T-helper 1 cell (primary cell): ENCODE measurements at places on chromosomes 7 and 10.

DNA sequence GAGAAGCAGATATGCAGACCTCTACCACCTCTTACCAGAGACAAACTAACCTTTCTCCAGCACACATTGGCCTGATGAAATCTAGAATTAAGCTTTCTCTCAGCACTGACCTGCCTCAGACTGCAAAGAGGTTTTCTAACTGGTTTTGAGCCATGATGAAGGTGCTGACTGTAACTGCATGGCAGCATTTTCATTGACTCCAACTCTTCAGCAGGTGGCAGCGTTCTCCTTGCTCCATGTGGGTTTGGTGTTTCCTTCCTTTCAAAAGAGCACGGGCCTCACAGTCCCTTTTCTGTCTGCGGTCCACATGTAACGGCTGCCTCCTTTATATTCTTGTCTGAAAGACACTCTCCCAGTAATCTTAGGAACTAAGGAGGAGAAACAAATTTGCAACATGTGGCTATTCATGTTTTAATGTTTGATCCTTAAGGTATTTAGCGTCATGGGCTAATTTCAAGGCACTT, 12.6 kb downstream of the KLLN start:
- DNase-seq: no peak

GRCh38 chr7:153567426-153567825, 484.8 kb upstream of the DPP6 start:
- no peak for DNase-seq

DNA sequence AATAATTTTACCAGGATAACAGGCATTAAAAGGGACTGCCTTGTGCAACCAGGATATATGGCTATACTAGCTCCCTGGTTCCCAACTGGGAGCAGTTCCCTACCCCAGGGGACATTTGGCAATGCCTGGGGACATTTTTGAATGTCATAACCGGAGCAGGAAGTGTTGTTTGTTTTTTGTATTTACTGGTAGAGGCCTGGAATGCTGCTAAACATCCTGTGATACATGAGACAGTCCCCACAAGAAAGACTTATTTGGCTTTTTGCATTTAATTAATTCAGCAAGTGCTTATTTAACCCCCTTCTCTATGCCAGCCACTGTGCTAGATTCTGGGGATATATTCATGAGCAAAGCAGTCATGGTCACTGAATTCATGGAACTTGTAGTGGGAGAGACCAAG, 181.2 kb downstream of the BBS9 start:
- DNase-seq: no peak

DNA sequence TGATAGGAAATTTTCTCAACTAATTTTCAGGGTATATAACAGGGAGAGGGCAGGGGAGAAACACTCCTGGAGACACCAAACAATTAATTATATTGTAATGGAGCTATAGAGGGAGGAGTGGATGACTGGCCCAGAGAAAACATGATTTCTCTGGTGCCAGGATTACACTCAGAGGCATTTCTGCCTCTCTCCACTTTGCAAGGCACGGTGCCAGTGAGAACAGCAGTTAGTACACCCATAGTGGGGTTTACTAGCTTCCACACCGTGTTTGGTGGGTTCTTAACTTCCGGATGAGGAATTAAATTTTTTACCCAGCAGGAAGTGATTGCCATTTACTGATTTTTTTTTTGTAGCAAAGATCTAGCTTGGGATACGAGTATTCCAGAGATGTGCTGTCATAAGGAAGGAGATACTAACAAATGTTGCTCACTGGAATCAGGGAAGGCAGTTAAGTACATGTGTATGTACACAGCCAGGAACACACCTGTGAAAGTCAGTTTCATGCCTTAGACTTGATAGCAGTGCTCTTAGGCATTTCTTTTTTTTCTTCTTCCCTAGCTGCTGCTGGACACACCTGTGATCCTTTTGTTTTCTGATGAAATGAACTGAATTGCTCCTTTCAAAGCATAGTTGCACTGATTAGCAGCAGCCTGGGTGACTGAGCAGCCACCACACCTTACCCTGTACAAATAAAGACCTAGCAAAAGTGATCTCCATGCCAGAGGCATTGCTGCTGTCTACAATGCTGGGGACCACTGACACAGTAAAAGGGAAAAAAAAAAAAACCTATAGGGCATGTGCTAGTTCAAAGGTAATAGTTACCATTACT, 58.1 kb downstream of the POLL start:
- DNase-seq: no peak

DNA sequence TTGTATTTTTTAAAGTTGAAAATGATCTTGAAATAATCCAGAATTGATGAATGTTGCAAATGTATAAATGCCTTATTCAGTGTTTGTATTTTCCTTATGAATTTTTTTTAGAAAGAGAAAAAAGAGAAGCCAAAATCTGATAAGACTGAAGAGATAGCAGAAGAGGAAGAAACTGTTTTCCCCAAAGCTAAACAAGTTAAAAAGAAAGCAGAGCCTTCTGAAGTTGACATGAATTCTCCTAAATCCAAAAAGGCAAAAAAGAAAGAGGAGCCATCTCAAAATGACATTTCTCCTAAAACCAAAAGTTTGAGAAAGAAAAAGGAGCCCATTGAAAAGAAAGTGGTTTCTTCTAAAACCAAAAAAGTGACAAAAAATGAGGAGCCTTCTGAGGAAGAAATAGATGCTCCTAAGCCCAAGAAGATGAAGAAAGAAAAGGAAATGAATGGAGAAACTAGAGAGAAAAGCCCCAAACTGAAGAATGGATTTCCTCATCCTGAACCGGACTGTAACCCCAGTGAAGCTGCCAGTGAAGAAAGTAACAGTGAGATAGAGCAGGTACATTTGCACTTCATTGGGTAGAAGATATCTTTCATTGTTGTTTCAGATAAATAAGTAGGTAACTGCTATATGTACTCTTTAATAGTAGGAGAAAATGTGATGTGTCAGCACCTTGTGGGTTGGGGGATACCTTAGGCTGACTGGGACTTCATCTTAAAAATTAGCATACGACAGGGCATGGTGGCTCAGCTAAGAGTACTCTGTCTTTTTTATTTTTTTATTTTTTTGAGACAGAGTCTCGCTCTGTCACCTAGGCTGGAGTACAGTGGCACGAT, 3.9 kb downstream of the DDX21 start:
- DNase-seq: no peak

DNA sequence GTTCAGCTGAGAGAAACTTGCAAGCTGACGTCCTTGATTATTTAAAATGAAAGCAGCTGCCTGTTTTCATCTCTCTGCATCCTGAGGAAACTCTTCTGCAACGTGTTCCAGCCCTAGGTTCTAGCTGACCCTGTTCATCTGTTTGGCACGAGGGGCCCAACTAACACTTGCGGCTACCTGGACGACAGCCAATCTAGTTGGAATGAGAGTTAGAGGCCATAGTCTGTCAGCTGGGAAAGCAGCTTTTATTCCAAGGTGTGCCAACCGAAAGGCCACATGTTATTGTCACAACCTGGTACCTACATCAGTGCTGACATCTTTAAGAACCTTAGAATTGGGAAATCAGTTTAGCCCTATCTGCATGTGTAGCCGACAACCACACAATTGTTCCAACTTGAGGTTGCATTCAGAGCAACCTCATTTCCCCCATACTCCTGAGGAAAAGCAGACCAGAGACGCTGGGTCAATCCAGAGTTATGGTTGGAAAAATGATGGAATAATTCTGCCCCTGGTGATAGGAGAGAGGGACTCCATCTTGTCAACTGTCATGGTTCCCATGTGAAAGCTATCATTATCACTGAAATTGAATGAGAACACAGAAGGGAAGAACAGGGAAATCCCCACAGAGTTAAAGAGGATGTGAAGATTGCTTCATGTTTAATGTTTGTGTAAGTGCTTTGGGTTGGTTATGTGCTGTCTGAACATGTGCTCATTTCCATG, 121.6 kb downstream of the EGFR start:
- no peak for DNase-seq

- DNase-seq: no peak
Observed at GRCh38 chr7:71016401-71016800, 115.5 kb upstream of the GALNT17 start.

GRCh38 chr10:101028446-101029337, 2.2 kb downstream of the PDZD7 start:
- DNase-seq: no peak

- no peak for DNase-seq
Observed at GRCh38 chr7:146948703-146949102, 832.1 kb downstream of the CNTNAP2 start.

GRCh38 chr10:86260564-86260963, 106.0 kb downstream of the GRID1 start:
- no peak for DNase-seq

GRCh38 chr10:118808601-118809356, 54.0 kb upstream of the CACUL1 start:
- no peak for DNase-seq
